ENCODE measurements at places on chromosomes 3 and 15.

DNA sequence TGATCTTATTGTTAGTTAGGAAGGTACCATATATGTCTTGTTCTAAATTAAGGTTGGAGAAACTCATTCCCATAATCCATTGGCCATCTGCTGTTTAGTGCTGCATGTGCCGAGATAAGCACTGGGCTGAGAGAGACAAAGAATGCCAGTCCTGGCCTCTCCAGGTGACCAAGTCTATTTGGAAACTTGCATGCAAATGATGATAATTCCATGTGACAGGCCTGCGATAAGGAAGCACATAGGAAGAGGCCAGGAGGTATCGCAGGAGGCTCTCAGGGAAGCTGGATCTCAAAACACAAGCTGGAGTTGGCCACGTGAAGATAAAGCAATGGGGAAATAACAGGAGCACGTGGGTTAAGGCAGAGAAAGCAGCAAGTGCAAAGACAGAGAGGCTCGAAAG is 39.7 kb downstream of the MYO5C start:
- DNase-seq, result no peak

- peak; percentile 37 for DNase-seq
These were observed 40.0 kb downstream of the DNAJC13 start for GRCh38 chr3:132457286-132457685.

- no peak for DNase-seq
These were observed 13.3 kb upstream of the CSPG4 start for GRCh38 chr15:75725719-75726607.

- no peak for DNase-seq
These were observed 2.6 kb downstream of the PPM1M start for GRCh38 chr3:52248165-52248541.

GRCh38 chr3:158018462-158018861 is 87.8 kb downstream of the SHOX2 start:
- DNase-seq, result no peak

DNA sequence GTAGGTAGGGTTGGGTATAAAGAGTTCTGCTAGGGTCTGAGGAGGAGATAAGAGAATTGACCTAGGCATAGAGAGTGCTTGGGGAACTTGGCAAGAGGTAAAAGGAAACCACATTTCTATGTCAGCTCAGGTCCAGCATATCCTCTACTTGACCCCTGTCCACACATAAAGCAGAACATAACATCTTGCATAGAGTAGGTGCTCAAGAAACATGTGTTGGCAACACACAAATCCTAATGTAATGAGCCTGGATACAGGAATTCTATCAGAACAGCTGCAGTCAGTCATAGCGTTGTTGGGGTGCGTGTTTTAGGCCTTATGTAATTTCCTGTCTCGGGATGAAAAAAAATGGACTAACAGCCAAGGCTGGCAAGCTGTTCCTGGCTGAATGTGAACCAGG is 35.0 kb upstream of the PLCL2 start:
- peak; percentile 21 for DNase-seq

All from inflammatory macrophage (primary cell).